Activated gamma-delta T cell (primary cell): ENCODE measurements at places on chromosomes 13 and 19.

DNA sequence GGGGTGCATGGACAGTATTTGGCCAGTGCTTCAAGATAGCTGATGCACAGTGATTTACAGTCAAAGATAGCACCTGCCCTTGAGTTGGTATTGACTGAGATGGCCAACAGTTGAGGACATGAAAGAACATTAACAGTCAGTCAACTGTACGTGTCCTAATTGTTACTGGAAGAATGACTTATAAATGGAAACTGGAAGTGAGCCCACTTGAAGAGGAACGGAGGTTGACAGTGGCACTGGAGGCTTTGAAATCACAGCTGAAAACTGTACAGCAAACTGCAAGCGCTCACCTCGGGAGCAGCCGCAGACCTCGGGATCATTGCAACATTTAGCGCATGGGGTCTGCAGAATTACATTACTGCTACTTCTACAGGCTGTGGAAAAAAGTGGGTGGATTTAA, 77.1 kb downstream of the GGACT start:
- no peak for DNase-seq

GRCh38 chr13:106799781-106800335, 231.9 kb upstream of the ARGLU1 start:
- DNase-seq: no peak

GRCh38 chr19:2290441-2291184, 8.6 kb upstream of the PEAK3 start:
- DNase-seq: no peak

- DNase-seq: no peak
Observed at GRCh38 chr19:10379880-10380312, 476 bp downstream of the TYK2 start.

DNA sequence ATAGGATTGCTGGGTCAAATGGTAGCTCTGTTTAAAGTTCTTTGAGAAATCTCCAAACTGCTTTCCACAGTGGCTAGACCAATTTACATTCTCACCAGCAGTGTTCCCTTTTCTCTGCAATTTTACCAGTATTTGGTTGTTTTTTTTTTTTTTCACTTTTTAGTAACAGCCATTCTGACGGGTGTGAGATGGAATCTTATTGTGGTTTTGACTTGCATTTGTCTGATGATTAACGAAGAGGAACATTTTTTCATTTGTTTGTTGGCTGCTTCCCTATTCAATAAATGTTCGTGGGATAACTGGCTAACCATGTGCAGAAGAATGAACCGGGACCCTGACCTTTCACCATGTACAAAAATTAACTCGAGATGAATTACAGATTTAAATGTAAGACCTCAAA, 31.2 kb downstream of the CYP4F2 start:
- DNase-seq: no peak

DNA sequence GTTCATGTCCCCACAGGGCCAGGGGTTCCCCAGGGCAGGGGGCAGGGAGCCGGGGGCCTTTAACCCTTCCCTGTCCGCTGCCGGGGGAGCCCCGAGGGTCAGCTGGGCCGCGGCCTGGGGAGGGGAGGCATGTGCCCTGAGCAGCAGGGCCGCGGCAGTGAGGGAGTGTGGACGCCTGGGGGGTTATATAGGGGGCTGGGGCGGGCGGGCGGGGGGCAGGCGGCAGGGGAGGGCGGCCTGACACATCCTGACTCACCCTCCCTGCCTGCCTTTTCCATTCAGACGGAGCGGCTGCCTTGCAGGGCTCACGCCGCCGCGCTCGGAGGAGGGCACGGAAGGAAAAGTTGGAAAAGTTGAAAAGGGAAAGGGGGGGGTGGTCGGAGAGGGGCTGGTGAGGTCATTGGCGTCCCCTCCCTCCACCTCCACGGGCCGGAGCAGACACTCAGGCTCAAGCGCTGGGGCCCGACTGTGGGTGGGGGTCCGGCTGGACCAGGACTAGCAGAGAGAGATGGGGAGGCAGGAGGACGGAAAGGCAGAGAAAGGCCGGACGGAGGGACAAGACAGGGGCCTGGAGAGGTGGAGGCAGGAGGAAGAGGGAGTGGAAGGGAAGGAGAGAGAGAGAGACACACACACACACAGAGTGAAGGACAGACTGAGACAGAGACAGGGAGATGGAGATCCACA, at the start of gene IL11:
IL11 (minus strand) TSS at position 159 of the 684 bp plus-strand sequence; CDS start at position 6, 153 bp downstream.
- no peak for DNase-seq

DNA sequence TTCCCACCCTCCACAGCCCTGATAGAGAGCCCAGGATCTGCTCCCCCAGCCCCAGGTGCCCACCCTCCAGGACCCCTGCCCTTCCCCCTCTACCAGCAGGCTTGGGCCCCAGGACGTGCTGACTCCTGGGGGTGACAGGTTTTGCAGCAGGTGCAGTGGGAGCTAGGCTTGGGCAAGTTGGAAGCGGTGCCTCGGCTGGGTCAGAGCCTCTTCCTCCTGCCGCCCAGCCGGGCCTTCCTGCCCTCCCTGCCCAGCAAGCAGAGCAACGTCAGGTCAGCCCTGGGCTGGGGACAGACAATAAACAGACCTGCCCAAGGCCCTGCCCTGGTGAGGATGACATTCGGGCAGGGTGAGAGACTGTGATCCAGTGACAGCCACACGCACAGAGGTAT, 9.2 kb upstream of the NCCRP1 start:
- no peak for DNase-seq

GRCh38 chr19:51359294-51359693, 6.9 kb downstream of the ETFB start:
- no peak for DNase-seq

GRCh38 chr13:108276060-108276459, 6.5 kb downstream of the TNFSF13B start:
- DNase-seq: no peak

DNA sequence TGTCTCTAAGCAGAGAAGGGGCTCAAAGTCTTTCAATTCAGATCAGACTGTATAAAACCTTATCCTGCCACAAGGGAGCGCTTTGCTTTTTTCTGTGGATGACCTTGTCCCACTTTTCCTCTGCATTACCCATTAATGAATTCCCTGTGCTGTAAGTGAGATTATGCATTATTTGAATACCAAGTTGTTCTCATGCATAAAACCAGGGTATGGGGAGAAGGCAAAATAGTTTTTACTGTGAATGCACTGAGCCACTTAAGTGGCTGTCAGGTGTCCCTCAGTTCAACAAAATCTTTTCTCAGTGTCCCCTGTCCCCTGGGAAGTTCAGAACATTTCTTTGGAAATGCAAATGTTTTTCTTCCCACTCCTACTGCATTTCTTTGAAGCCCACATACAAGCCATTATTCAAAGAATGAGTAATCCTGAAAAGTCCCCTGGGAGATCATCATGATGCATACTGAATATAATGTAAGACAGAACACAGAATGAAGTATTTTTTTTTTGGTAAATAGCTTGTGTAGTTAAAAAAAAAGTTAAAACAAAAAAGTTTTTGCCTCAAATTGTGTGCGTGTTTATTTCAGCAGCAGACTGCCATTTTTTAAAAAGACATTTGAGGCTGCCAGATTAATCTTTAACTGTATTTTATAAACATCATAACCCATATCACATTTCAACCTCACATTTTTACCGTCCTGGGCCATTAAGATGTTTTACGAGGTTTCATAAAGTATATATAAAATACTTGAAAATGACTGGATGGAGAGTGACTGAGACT, 506.7 kb upstream of the PCDH9 start:
- DNase-seq: no peak

- no peak for DNase-seq
Observed at GRCh38 chr19:35657904-35658700, 8.2 kb upstream of the UPK1A start.

DNA sequence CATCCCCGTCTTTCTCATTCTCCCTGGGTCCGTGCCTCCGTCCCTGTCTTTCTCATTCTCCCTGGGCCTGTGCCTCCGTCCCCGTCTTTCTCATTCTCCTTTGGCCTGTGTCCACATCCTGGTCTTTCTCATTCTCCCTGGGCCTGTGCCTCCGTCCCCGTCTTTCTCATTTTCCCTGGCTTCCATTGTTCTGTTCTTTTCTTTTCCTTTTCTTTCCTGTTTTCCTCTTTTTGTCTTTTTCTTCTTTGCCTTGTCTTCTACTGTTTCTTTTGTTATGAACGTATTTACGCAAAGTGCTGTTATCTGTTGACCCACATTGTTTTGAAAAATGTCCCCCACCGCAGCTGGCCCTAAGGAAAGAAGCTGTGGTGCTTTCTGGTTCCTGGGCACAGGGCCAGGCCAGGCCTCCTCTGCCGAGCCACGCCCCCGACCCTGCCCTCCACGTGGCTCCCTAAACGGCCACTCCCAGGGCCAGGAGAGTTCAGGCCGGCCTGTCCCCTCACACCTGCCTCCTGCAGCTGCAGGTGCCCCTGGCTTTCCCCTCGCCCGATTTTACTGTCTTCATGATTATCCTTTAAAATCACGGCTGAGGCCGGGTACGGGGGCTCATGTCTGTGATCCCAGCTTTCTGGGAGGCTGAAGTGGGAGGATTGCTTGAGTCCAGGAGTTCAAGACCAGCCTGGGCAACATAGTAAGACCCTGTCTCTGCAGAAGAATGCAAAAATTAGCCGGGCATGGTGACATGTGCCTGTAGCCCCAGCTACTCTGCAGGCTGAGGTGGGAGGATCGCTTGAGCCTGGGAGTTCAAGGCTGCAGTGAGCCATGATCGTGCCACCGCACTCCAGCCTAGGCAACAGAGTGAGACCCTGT, 14.0 kb upstream of the TMPRSS9 start:
- DNase-seq: no peak

DNA sequence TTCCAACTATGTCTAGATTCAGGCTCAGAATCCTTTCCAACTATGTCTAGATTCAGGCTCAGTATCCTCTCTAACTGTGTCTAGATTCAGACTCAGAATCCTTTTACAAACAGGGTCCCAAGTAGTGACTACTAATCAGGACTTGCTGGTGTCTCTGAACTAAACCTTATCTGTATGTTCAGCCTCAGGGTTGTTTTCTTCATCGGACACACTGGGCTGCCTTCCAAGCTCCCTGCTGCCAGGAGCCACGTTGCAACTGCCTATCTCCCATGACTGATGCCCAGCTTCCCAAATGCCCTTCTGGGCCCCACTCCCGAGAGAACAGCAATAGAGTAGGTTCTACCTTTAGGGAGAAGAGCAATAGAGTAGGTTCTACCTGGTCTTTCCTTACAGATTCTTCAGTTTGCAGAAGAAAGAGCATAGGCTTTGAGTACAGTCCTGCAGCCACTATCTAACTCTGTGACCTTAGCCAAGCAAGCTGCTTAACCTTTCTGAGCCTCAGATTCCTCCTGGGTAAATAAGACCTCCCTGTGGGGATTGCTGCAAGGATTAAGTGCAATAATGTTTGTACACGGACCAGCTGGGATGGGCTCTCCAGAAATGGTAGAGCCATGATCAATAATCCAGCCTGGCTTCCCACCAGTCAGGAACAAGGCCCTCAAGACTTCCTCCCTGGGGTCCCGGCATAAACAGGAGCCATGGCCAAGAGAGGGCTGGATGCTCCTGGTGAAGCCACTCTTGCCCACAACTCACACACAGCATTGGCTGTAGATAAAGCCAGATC, 61.5 kb downstream of the ZIC5 start:
- no peak for DNase-seq

DNA sequence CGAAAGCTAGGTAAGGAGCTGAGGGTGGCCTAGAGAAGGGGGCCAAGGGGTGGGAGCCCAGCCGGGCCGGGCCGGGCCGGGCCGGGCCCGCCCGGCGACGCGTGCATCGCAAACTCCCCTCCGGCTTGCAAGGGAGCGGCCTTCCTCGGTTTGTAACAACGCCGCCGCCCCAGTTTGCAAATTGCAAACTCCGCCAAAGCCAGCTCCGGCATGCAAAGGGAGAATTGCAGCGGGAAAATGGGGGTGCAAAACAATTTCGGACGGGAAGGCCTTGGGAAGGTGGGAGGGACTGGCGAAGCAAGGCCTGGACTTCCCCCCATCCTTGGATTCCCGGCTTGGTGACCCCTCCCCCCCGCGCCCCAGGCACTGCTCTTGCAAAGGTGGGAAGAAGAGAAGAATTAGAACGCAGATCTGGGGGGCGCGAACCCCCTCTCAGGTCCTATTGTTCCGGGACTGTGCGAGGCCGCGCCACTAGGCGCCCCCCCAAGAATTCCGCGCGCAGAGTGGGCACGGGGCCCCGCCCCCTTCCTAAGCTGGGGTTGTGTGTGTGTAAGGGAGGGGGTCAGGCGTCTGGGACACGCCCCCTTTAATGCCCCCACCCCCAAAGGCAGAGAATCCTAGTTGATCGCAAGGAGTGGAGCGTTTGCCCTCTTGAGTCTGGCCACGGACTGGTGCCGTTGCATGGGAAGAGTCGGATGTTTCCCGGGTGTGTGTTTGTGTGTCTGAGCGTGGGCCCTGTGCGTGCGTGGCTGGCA, 926 bp downstream of the PRR12 start:
- no peak for DNase-seq

GRCh38 chr19:41189425-41190065, 3.5 kb upstream of the CYP2S1 start:
- DNase-seq: no peak

- no peak for DNase-seq
Observed at GRCh38 chr13:27401210-27401609, 23.2 kb upstream of the GTF3A start.
